ENCODE measurements at places on chromosomes 12 and 14. TPM values are rescaled to one million over a fixed set of nuclear protein-coding genes. Genes with fewer than 3 reads are reported as not detected.

The CCDC196 gene
- not detected for total RNA-seq

The LRP10 gene
- total RNA-seq = 187 TPM

The DENND5B gene
- 10.7 TPM for total RNA-seq

The RAD9B gene
- 0.29 TPM for total RNA-seq

The LMO3 gene
- not detected for total RNA-seq

The CLEC4E gene
- 0.58 TPM for total RNA-seq

The MUCL1 gene
- total RNA-seq = not detected

The P2RX7 gene
- 4.2 TPM for total RNA-seq

The ASPG gene
- total RNA-seq = not detected

The MYO1H gene
- not detected for total RNA-seq

The MORN3 gene
- total RNA-seq = 0.73 TPM

The ARID2 gene
- total RNA-seq = 11.7 TPM

The OLR1 gene
- total RNA-seq = 0.64 TPM

The IL23A gene
- not detected for total RNA-seq

All from glomerular endothelial cell (primary cell).